DMS153 (cell line): ENCODE measurements at places on chromosomes 1 and 21.

GRCh38 chr1:8207202-8207601, 110.7 kb upstream of the SLC45A1 start:
- no peak for DNase-seq

DNA sequence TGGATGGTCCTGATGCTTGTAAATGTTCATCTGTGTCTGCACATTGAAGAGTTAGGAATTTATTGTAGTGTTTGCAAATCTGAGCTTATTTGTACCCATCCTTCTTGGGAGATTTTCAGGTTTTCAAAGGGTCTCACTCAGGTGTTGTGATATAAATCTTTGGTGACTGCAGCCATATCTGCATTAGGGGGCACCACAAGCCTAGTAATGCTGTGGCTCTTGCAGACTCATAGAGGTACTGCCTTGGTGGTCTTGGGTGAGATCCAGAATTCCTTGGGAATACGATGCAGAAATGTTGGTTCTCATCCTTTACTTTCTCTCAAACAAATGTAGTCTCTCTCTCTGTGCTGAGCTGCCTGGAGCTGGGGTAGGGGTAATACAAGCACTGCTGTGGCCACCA, 405.9 kb downstream of the TTLL7 start:
- DNase-seq, result no peak

- DNase-seq, result no peak
Measured at GRCh38 chr21:30717105-30717504, 1.5 kb downstream of the KRTAP21-3 start.

DNA sequence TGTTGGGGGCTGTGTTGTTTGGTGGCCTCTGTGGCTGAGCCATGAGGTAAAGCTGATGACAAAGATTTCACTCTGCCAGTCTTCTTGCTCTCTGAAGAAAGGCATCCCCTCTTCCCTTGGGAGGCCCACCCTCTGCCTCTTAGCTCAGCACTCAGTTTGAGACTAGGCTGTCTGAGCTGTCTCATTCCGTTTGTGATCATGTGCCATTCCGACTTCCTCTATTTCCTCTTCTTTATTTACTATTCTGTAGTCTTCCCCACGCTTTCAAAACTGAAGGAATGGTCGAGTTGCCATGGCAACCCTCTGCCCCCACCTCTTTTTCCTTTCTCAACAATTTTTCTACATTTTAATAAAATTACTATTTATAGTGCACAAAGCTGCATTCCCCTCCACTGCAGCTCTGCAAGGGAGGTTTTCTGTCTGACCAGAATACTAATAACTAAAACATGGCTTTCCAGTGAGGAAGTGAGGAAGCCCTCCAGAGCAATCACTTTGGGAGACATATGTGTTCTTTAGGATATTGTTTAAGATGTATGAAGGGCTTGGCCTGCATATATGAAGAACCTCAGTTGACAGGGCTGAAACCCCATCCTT, 30.8 kb downstream of the KCNA3 start:
- no peak for DNase-seq

DNA sequence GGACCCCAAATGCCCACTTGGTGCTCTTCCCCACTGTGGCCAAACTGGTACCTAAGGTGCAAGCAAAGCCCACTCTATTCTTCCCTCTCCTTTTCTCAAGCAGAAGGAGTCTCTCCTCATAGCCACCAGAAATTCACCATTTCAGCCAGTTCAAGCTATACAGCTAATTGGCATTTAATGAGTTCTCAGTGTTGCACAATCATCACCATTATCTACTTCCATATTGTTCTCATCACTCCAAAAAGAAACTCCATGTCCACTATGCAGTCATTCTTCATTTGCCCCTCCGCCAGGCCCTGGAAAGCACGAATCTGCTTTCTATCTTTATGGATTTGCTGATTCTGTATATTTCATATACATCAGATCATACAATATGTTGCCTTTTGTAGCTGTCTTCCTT, 9.9 kb upstream of the ATG4C start:
- no peak for DNase-seq

DNA sequence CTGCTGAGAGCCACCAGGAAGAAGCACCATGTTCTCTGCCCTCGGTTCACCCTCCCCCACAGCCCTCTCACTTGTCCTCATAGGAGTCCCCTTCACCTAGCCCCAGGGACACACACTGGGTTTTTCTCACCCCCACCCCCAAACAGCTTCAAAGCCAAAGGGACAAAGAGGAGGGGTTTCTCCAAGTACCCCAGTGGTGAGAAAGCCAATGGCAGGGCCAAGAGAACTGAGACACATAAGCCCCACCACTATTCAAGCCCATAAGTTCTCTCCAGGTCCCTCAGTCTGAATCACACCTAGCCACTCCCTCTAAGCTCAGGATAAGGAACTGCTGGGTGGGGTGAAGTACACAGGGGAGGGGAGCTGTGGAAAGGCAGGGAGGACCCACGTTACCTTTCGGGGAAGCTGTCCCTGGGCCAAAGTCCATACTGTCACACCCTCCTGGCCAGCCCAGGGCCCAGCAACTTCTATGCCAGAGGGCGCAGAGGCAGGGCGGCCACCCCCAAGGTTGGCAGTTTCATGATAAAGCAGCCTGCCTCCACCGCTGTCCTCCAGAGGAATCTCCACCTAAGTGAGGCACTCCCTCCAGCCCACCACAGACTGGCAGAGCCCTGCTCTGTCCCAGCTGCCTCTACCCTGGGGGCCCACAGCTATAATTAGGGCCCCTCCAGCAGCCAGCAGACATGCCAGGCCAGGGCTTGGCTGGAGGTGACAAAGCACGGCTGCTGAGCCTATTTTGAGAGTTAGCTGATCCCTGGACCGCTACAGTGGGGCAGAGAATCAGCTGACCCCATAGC, 39.0 kb upstream of the PPP1R15B start:
- no peak for DNase-seq

DNA sequence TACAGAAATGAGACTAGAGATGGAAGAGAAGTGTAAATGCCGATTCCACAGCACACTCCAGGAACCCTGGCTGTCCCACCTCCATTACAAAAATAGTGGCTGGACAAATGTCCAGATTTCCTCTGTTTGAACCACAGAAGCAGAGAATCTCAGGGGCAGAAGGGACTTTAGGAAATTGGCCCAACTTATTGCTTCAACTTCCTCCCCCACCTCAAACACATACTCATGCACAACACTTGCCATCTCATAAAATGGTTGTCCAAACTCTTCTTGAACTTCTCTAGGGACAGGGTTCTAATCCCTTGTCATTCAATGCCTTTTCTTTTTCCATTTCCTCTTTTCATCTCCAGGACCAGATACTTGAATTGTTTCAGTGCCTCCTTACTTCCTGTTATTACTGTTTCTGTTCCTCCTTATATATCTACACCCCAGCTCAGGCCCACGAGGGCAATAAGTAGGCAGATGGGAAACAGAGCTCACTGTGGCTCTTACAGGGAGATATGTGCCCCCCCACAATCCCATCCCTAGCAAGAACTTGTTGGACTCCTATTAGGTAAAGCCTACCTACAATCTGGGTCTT, 8.5 kb upstream of the B4GALT3 start:
- no peak for DNase-seq

DNA sequence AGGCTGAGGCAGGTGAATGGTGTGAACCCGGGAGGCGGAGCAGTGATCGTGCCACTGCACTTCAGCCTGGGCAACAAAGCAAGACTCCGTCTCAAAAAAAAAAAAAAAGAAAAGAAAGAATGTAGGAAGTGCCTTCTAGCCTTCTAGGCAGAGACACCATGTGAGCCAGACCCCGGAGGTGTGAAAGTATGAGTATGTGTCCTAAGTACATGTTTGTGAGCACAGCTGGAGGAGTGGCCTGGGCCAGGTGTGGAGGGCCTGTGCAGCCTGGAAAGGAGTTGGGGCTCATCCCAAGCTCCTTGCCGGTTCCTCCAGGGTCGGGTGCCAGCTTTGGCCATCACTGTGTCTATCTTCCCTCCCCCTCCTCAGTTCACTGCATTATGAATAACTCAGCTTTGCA, 13.0 kb downstream of the SOX13 start:
- DNase-seq, result no peak

- DNase-seq, result no peak
Measured at GRCh38 chr1:87307931-87308330, 20.7 kb upstream of the LMO4 start.

DNA sequence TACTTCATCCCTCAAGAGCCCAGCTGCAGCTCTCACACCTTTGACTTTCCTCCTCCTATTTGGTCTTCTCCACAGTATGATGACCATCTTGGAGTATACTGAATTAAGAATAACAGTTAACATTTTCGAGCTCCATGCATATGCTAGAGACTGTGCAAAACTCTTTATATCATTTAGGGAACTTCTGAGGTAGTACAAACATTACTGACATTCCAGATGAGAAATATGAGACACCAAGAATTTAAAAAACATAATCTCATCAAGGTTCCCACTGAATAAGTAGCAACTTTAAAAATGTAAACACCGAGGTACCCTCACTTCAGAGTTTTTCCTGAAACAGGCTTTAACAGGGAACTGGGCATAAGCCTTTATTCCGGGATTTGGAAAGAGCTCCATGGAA, 22.7 kb downstream of the FMO3 start:
- no peak for DNase-seq

DNA sequence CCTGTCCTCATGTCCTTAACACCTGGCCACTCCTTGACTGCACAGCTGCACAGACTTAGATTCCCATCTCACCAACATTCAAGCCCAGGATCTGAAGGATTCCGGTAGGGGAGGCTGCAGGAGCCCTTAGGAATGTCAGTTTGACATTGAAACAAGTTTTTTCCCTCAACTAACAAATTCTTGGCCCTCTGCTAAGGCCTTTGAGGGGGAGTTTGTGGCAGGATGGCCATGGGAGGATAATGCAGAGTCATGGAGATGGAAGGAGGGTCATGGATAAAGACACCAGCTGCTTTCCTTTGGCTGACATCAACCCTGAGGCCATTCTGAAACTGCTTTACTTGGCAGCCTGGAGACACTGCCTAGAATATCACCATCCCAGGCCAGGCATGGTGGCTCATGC, 63.4 kb upstream of the PPP2R5A start:
- no peak for DNase-seq

GRCh38 chr1:1419813-1420653, 1.0 kb downstream of the ANKRD65 start:
- DNase-seq, result no peak

GRCh38 chr21:37100316-37100715, 27.3 kb downstream of the TTC3 start:
- no peak for DNase-seq

DNA sequence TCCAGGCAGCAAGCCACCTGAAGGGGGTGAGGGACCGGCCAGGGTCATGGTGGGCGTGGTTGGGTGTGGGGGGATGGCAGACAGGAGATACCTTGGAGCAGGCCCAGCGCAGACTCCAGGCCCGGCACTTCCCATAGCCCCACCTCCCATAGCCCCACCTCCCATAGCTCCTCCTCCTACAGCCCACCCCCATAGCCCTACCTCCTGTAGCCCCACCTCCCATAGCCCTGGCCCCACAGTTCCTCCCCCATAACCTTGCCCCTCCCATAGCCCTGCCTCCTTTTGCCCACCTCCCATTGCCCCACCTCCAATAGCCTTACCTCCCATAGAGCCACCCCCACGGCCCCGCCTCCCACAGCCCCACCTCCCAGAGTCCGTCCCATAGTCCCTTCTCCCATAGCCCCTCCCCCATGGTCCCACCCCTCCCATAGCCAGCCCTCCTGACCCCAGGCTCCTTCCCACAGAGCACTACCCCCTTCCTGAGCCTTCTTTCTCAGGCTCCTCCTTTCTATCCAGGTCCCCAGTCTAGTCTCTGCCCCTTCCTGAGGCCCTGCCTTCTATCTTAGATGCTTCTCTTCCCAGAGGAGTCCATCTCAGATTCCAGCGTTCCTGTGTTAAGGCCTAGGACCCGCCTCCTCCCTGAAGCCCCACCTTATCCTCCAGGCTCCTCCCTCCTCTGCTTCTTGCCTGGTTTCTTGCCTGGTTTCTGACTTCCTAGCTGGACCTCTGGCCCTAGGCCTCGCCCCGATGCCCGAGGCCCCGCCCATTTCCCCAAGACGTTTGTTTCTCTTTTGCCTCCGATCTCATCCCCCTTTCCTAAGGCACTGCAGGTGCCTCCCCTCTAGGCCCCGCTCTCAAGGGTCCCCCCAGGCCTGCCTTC, 46.8 kb downstream of the PTPRU start:
- DNase-seq, result peak; percentile 28

DNA sequence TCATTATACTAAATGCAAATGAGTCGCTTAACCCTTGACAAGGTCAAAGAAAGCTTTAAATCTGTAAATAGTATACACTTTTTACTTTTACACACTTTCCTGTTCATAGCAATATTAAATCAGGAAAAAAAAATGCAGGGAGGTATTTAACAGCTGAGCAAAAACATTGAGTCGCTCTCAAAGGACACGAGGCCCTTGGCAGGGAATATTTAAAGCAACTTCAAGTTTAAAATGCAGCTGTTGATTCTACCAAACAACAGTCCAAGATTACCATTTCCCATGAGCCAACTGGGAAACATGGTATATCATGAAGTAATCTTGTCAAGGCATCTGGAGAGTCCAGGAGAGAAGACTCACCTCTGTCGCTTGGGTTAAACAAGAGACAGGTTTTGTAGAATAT, 62.7 kb downstream of the CAPN2 start:
- no peak for DNase-seq

- no peak for DNase-seq
Measured at GRCh38 chr1:35191429-35192055, 1.4 kb downstream of the SFPQ start.

GRCh38 chr1:82367456-82367855, 566.7 kb downstream of the ADGRL2 start:
- no peak for DNase-seq

GRCh38 chr1:147581459-147581858, 40.2 kb downstream of the BCL9 start:
- DNase-seq, result no peak

GRCh38 chr1:226761322-226761721, 22.2 kb upstream of the ITPKB start:
- DNase-seq, result no peak

GRCh38 chr1:72227667-72228066, 54.7 kb downstream of the NEGR1 start:
- DNase-seq, result no peak

- peak; percentile 60 for DNase-seq
Measured at GRCh38 chr1:8818325-8818775, 910 bp upstream of the RERE start.

DNA sequence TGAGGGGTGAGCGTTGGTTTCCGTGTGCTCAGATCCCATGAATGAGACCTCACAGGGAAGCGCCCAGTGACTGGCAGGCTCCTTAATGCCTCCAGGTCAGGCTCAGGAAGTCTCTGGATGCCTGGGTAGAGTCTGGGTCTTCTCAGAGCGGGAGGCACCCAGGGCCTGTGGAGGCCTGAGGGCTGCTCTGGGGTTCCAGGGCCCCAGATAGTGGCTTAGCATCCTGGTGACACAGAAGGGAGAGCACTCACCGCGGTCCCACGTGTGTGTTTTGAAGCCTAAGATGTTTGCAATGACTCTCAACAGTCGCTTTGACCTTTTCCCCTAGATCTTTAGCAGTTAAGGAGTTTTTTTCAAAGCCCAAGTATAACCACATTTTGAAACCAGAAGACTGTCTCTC, 25.0 kb downstream of the PRMT2 start:
- DNase-seq, result no peak
